ENCODE measurements at places on chromosomes 5 and 9. TPM values are rescaled to one million over a fixed set of nuclear protein-coding genes. Genes with fewer than 3 reads are reported as not detected.

DNA sequence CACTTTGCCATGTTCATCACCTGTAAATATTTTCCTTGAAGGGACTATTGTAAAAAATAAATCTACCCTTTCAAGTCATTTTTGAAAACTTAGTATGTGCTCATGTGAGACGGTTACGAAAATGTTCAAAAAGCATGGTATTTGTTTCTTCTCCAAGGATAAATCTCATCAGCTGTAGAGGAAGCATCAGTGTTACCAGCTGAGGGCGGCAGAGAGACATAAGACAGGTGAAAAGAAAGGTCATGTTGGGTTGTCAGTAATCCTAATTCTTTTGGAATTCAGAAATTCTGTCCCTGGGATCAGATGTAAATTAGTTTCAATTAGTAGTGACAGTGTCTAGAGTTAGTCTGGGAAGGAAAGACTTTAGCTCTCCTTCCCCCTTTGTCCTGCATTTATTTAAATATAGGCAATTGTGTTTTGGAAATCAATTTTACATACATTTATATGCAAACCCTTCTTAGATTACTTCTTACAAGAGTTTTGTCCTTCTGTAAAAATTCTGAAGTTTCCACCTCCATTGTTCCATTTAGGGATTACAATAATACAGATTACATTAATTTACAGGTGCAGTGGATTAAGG, 791.9 kb upstream of the CDH6 start:
- H3K4me1 ChIP-seq: no peaks in the 10 kb centered on the region
- no peaks in the 10 kb centered on the region for H3K36me3 ChIP-seq
- no peak overlapping the region for H3K27ac ChIP-seq
- no peak overlapping the region for H3K4me3 ChIP-seq

GRCh38 chr5:17398431-17398830, 99.6 kb upstream of the TAF11L2 start:
- no peaks in the 10 kb centered on the region for H3K4me1 ChIP-seq
- H3K27me3 ChIP-seq: no peaks in the 10 kb centered on the region
- no peak overlapping the region for H3K27ac ChIP-seq
- H3K4me3 ChIP-seq: no peak overlapping the region
- no peaks in the 10 kb centered on the region for H3K36me3 ChIP-seq

- DNase-seq: no peak
- H3K4me3 ChIP-seq: no peak overlapping the region
- no peaks in the 10 kb centered on the region for H3K36me3 ChIP-seq
- H3K27ac ChIP-seq: peak overlapping the region; percentile 20
- H3K4me1 ChIP-seq: no peaks in the 10 kb centered on the region
Observed at GRCh38 chr9:90998573-90998972, 197.0 kb downstream of the SYK start.

The ACER2 gene
- total RNA-seq: 16.7 TPM

DNA sequence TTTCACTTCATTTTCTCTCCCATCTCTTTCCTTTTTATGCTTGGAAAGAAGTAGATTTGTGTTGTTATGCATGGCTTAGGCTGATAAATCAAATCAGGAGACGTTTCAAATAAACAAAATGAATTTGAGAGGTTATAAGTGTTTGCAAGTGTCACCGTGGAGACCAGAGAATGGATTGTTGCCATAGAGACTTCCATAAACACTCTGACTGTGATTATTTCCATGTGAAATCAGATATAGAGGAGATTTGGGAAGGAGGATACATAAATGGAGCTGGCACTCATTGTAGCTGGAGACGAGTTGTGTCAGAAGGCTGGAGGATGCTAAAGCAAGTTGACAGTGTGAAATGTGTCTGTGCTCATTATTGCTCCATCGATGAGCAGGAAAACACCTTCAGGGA, 84.2 kb upstream of the PCSK1 start:
- H3K27ac ChIP-seq: peak overlapping the region; percentile 23
- H3K4me3 ChIP-seq: no peak overlapping the region
- H3K4me1 ChIP-seq: no peaks in the 10 kb centered on the region
- no peaks in the 10 kb centered on the region for H3K27me3 ChIP-seq

The SOHLH1 gene
- total RNA-seq: not detected

The COL23A1 gene
- 0.32 TPM for total RNA-seq

The IL13 gene
- total RNA-seq: not detected

DNA sequence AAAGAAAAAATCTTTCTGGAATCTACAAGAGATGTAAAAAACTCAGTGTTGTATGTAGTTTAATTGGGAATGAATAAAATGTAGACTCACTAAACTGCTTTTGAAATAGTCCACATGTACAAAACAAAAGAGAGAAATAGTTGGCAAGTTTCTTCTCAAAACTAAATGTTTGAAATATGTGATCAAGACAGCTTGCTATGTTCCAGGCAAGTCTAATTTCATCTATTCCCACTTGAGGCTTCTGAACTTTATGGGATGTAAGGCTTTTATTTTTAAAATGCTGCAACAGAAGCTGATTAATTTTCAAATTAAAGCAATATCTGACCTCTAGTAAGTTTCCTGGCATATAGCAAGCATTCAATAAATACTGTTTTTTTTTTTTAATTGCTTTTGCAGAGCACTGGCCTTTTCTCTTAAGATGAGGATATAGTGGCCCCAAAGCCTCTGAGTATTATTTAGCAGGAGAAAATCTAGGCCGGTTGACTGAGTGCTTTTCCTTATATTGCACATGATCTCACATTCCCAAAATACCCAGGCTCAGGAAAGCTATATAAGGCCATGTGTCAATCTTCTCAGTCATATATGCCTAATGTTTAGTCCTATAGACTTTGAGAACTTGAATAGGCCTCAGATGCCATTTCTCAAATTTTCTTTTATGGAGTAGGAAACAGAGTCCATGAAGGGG, 183.2 kb downstream of the NTRK2 start:
- no peak overlapping the region for H3K4me3 ChIP-seq
- H3K36me3 ChIP-seq: no peaks in the 10 kb centered on the region
- peak overlapping the region; percentile 71 for H3K27ac ChIP-seq

DNA sequence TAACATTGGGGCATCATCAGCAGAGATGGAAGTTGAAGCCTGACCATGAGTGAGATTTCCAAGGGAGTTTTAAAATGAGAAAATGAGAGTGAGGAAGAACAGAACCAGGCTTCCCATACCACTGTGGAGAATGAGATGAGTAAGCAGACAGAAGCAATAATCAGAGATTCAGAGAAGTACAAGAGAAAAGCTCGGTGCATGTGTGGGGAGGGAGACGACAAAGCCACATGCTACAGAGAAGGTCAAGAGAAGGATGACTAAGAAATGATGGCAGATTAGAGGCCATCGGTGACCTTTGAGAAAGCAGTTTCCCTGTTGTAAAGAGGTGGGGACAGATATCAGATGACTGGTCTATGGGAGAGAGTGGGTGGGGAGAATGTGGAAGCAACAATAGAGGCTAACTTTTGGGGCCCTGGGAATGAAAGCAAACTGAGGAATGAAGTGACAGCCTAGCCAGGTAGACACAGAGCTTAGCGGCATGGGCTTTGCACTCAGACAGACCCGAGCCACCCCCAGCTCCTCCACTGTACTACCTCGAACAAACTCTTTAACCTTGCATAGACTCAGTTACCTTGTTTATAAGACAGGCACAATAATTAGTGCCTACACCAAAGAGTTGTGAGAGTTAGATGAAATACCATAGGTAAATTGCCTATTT, 207.7 kb downstream of the PIK3R1 start:
- H3K4me1 ChIP-seq: no peaks in the 10 kb centered on the region
- H3K36me3 ChIP-seq: no peaks in the 10 kb centered on the region
- no peak overlapping the region for H3K27ac ChIP-seq
- no peak overlapping the region for H3K4me3 ChIP-seq
- DNase-seq: no peak
- no peaks in the 10 kb centered on the region for H3K27me3 ChIP-seq

The RETREG1 gene
- 27.1 TPM for total RNA-seq

- DNase-seq: no peak
- H3K27me3 ChIP-seq: no peaks in the 10 kb centered on the region
- H3K27ac ChIP-seq: no peak overlapping the region
- no peak overlapping the region for H3K4me3 ChIP-seq
- no peaks in the 10 kb centered on the region for H3K36me3 ChIP-seq
- H3K4me1 ChIP-seq: no peaks in the 10 kb centered on the region
Observed at GRCh38 chr5:170439223-170439943, 50.2 kb upstream of the KCNMB1 start.

The SETD9 gene
- total RNA-seq: 17.3 TPM
